ENCODE measurements at places on chromosomes 11 and 22. TPM values are rescaled to one million over a fixed set of nuclear protein-coding genes. Genes with fewer than 3 reads are reported as not detected.

GRCh38 chr11:3094223-3094824 lies 37.1 kb upstream of the CARS1 start:
- peak; percentile 9 for DNase-seq

- no peak for DNase-seq
These were observed 612 bp downstream of the GTSE1 start for GRCh38 chr22:46297151-46297812.

DNA sequence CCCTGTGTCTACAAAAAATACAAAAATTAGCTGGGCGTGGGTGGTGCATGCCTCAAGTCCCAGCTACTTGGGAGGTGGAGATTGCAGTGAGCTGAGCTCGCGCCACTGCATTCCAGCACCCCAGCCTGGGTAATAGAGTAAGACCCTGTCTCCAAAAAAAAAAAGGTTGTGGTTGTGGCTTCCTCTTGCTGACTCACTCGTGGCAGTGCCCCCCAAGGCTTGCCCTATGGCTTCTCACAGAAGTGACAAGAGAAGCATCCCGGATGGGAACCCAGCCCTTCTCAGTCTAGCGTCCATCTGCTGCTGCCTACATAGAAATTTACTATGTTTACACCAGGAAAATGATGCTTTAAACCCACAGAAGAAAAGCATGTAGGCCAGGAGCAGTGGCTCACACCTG lies 68.5 kb upstream of the PITPNB start:
- DNase-seq, result no peak

Gene PGA4
- total RNA-seq, result not detected

DNA sequence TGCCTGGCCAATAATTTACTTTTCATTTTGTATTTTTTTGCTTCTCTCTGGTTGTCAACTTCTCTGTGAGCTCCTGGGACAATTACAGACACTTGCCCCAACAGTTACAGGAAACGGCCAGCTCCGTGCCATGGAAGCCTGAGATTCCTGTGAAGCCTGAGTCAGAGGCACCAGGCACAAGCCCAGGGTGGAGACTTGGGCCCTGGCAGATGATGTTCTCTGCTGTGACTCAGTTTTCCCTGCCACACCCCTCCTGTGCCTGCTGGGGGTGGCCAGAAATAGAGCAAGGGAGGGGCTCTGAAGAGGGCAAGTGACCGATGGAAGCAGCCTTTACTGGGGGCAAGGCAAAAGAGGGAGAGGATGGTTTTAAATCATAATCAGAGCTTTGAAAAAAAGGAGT lies 4.9 kb downstream of the ATP5MGL start:
- DNase-seq, result no peak

Gene P2RY2
- total RNA-seq, result 0.90 TPM

DNA sequence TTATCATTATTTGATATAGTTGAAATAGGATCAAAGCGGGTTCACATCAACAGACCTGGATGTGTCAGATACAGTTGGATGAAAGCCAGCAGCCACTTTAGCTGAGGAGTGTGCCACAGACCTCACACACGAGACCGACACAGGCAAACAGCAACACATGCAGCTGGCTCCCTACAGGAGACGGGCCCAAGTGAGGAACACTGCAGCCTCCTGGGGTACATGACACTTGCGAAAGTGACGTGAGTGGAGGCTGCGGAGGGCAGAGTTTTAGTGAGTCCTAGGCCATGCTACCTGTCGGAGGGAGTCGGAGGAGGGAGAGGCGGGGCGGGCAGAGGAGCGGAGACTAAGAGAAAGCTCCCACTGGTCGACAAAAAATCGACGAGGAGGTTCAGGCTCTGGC lies 100.9 kb upstream of the BID start:
- no peak for DNase-seq

GRCh38 chr11:92826136-92826535 lies 143.3 kb upstream of the MTNR1B start:
- no peak for DNase-seq

DNA sequence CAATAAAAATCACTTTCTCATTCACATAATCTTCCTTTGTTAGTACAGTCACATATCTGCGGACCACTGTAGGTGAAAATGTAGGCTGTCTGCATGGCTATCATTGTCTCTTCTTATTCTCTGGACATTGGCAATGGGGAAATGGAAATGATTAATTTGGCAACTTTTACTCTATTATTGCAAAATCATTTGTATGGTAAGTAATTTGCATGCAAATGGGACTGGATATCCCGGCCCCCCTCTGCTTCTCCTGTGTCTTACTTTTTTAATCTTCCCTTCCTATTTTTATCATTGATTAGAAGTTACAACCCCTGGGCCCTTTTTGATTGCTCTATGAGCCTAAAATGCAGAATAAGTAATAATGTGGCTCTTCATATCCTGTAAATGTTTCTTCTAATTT lies 6.0 kb downstream of the GRK3 start:
- no peak for DNase-seq

Gene LGR4
- 0.49 TPM for total RNA-seq
